ENCODE measurements at places on chromosomes 6 and 20.

DNA sequence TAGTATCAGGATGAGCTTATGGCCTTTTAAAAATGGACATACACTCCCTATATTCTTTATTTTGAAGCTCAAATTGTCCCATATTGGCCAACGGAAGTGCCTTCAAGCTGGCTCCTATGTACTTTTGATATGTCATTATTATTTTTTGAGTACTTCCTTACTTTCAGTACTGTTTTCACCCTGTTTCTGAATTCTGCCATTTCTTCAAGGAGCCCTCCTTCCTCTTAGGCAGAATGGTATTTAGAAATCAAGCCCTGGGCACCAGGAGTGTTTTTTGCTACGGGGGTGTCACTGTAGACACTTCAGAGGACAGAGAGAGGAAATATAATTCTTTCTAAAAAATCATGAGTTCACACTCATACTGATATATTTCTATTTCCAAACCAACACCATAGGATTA lies 5.5 kb upstream of the MYLK4 start:
- DNase-seq = no peak

DNA sequence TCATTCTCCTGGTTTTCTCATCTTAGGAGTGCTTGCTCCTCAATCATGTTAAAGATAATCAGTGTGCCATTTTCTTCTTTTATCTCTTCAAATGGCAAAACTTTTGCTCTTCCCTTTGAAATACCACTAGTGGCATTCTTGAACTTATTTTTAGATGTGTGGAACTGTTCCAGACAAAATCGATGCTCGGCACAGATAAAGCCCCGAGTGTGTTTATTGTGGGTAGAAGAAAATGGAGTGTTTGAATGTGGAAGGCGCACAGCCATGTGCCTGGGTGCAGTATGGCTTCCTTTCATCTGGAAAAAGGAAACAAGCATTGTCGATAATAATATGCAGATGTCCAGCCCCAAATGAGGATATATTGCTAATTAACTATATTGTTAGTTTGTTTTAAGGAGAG lies 42.4 kb downstream of the ISM1 start:
- DNase-seq = no peak

GRCh38 chr6:1222728-1223595 lies 88.9 kb upstream of the FOXQ1 start:
- peak; percentile 59 for DNase-seq

DNA sequence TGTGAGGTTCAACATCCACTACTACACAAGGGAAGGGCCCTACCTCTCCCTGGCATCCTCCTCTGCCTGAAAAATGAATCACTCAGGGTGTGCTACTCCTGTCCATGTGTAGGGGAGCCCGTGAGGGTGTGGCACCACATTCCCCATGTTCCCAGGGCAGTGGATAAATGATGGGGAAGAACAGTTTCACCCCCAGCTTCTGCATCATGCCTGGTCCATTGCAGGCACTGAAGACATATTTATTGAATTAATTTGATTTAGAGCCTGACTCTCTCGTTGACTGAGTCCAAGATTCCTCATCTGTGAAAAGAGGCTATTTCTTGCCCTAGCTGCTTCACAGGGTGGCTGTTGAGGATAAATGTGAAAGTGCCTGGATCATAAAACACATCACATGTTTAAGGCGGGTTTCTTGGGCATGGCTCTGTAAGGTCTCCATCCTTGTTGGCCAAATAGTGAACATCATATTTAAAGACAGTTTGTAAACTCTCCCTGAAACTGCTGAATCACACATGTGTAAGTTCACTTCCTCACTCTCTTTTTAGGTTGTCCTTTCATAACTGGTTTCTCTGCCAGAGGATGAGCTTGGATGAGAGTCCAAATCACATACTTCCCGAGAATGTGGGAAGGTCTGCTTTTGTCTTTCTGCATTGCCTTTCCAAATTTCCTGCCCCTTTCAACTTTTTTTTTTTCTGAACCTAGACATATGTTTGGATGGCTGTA lies 79.7 kb upstream of the FYN start:
- DNase-seq = no peak

GRCh38 chr6:149228311-149228955 lies 89.1 kb upstream of the TAB2 start:
- no peak for DNase-seq

DNA sequence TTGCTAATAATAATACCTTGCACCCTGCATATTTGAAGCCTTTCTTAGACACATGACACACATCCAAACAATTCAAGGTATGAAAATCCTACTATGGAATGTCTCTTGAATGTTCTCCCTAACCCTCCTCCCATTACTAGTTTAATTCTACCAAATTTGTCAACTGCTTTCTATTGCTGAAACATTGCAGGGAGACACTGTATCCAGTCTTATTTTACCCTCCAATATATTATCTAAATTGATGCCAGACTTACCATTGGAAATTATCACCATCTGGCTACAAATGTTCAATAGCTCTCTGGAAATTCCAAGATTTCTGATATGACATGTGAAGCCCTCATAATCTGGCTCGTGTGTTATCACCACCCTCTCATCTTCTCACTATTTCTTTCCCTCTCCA lies 1027.3 kb upstream of the CITED2 start:
- DNase-seq = no peak

GRCh38 chr6:19864285-19864684 lies 27.1 kb downstream of the ID4 start:
- no peak for DNase-seq

- DNase-seq = no peak
Observed at GRCh38 chr6:126172131-126172530, 167.8 kb upstream of the CENPW start.

DNA sequence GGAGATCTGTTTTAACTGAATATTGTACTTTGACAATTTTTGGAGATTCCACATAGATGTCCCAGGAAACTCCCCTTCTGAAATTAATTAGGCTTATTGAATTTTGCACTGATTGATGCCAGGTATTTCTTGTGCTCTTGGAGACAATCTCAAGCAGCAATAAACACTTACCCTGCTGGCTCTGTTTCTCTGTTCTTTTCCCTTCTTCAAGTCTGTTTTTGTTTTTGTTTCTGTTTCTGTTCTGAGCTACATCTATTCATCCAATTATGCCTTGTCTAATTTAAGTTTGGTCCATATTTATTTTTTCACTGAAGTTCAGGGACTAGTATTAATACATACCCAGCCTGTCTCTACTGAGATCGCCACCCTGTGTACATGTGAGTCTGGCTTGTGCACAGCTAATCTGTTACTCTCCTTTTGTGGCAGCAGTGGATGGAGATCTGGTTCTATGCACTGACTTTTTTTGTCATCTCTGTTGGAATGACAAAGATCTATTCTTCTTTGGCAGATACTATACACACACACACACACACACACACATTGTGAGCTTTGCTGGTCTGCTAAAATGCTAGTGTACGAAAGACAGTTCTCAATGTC lies 51.9 kb downstream of the IL22RA2 start:
- DNase-seq = peak; percentile 70

GRCh38 chr20:637559-637958 lies 15.4 kb downstream of the SRXN1 start:
- DNase-seq = no peak

DNA sequence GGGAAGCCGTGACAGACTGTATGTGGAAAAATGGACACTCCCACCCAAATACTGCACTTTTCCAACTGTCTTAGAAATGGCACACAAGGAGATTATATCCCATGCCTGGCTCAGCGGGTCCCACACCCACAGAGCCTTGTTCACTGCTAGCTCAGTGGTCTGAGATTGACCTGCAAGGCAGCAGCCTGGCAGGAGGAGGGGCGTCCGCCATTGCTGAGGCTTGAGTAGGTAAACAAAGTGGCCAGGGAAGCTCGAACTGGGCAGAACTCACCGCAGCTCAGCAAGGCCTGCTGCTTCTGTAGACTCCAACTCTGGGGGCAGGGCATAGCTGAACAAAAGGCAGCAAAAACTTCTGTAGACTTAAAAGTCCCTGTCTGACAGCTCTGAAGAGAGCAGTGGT lies 11.4 kb upstream of the RNF146 start:
- DNase-seq = no peak

DNA sequence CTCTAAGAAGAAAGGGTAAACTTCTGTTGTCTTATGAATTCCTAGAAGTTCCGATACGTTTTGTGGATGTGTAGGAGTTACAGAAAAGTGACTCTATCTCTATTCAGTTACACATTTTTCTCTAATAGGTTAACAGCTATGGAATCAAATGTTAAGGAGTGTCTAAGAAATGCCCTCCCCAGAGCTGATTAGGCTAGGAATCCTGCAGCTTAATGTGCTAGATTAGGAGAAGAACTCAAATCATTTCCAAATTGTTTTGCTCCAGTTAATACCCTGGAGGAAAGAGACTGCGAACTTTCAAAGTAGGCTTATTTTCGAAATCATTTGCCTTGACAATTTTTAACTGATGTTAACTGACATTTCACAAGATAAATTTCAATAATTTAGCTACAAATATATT lies 51.9 kb downstream of the IBTK start:
- no peak for DNase-seq

GRCh38 chr6:38417521-38417920 lies 222.2 kb downstream of the BTBD9 start:
- DNase-seq = no peak

GRCh38 chr20:50594591-50595432 lies 84.6 kb downstream of the PTPN1 start:
- no peak for DNase-seq

- no peak for DNase-seq
Observed at GRCh38 chr20:32599783-32600340, 14.7 kb upstream of the NOL4L start.
